CD4-positive, alpha-beta T cell treated with Interleukin-12 subunit alpha and Interleukin-12 subunit beta, for 1 hour (primary cell): ENCODE measurements at places on chromosomes 16 and 17.

- DNase-seq, result no peak
Measured at GRCh38 chr16:65737831-65738230, 616.0 kb upstream of the CDH11 start.

- DNase-seq, result no peak
Measured at GRCh38 chr17:69857412-69857835, 217.6 kb upstream of the KCNJ16 start.

DNA sequence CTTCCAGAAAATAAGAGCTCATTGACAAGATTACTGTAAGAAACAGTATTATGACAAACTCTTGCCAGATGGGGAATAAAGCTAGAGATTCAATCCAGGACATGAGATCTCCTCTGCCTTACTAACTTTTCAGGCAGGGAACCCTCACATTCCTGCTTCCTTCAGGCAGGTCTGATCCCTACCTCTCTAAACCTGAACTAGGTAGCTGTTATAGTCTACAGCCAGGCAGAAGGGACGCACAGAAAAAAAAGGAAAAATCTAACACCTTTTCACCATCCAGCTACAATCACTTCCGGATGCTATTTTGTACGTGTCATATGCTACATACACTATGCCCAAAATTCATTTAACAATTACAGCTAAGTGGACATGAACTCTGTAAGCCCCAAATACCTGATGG is 41.2 kb downstream of the CNOT1 start:
- DNase-seq, result no peak

DNA sequence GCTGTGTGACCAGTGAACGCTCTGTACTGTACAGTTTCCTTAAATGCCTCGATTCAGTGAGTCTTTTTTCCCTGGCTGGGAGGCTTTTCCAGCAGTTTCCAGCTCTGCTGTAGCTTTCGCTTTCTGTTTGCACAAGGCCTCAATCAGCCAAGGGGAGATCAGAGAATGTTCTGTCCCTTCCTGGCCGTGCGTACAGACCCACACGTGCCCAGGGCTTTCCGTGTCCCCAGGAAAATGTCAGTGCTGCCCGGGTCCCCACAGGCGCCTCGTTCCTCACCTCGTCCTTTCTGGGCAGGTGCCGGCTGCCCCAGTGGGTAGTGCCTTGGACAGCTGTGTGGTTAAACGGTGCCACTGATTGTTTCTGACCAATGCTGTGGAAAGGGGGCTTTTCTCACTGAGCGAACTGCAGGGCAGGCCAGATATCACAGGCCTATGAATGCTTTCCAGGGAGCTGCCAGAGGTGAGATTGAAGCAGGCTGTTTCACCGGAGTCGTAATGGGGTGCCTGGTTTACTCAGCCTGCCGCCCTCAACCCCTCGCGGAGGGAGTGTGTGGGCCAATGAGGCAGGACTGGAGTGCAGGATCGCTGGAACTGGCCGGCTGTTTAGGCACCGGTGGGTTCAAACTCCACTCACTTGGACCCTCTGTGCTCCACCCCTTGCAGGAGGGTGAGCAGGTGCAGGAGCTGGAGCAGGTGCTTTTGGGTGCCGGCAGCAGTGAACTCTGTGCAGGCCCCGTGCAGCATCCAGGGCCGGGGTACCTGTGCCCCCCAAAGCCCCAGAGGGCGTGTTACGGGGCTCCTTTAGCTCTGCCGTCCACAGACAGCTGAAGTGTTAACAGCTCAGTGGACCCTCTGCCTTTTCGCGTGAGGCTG is 44.4 kb downstream of the ZNF778 start:
- DNase-seq, result no peak

GRCh38 chr16:27259710-27260109 is 8.9 kb downstream of the NSMCE1 start:
- DNase-seq, result no peak

DNA sequence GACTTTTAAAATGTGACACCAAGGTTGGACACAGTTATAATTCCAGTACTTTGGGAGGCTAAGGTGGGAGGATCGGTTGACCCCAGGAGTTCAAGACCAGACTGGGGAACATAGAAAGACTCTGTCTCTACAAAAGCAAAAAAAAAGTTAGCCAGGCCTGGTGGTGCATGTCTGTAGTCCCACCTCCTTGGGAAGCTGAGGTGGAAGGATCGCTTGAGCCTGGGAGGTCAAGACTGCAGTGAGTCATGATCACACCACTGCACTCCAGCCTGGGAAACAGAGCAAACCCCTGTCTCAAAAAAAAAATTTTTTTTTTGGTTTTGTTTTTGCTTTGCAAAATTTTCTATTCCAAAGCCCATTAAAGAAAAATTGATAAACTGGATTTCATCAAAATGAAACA is 281.4 kb downstream of the BCAS3 start:
- no peak for DNase-seq

- DNase-seq, result no peak
Measured at GRCh38 chr16:4798456-4798855, 3.3 kb downstream of the SMIM22 start.

- no peak for DNase-seq
Measured at GRCh38 chr17:1563786-1564613, 1.4 kb upstream of the PITPNA start.
